CD14-positive monocyte (primary cell): ENCODE measurements at places on chromosomes 1 and 21.

GRCh38 chr1:202649553-202650392 lies 60.5 kb downstream of the SYT2 start:
- no peak for DNase-seq

DNA sequence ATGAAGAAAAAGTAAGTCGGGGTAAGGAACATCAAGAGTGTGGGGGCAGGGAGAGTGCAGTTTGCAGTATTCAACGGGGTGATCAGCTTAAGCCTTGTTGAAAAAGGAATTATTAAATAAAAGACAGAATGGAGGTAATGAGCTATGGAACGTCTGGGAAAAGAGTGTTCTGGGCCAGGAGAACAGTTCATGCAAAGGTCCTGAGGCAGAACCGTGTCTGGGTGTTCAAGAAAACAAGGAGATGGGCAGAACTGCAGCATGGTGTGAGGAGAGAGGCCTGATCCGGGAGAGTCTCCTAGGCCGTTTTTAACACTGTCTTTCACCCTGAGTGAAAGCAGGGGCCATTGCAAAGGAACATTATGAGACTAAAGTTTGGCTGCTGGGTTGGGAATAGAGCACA lies 20.2 kb downstream of the OVGP1 start:
- DNase-seq, result no peak

DNA sequence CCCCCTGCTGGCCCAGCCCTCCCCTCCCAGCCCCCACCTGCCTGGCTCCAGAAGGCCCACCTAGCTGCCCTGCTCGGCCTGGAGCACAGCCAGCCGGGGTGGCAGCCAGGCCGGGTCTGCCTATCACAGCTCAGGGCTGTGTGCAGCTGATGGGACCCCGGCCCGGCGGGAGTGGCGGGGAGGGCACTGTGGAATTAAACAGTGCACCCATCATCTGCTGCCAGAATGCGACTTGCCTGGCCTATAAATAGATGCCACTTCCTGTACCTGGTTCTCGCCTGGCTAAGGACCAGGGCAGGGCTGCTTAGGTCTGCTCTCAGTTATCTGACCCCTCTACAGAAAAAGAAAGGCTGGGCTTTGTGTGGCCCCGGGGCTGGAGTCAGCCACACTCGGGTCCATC lies 98.2 kb upstream of the VAMP3 start:
- DNase-seq, result no peak

DNA sequence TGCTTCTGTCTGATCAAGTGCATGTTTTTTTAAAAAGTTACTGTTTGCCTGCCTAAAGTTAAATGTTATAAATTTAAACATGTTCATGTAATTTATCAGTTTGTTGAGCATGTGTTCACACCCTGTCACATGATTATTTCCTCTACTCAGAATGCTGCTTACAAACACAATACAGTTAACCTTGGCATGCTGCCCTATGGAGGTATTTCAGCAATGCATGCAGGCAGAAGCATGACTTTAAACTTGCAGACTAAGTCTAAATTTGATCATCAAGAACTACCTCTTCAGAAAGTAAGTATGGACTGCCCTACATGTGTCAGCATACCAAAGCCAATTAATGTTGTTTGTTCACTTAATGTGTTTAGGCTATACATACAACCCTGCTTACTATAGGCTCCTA lies 161.6 kb downstream of the LRRC40 start:
- DNase-seq, result no peak

DNA sequence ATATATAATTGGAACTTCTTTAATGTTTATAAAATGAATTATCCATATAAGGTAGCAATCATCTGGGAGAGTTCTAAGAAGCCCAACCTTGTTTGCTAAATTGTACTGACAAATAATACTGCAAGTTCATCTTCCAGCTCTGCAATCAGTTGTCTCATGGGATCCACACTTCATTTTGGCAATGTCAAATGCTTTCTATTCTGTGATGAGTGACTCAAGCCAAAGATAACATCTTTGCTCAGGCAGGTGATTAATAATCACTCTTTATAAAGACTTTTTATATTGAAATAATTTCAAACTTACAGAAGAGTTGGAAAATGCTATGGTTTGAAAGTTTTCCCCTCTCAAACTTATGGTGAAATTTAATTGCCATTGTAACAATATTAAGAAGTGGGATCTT lies 67.2 kb downstream of the SLC44A5 start:
- no peak for DNase-seq

GRCh38 chr21:28822123-28822399 lies 170.6 kb downstream of the LTN1 start:
- DNase-seq, result no peak

DNA sequence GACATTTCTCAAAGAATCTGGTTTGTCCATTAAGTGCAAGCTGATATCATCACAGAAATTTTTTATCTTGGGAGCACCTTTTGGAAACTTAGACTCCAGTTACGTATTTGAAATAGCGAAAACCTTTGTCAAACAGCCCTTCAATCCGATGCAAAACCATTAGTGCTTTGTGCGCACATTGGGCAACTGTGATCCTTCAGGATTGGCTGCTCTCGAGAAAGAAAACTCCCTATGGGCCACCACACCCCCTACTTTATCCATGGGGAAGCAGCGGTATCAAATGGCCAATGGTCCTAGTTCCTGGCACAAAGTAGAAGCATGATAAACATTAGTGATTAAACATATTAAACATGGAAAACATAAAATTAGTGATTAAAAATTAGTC lies 16.0 kb upstream of the CD55 start:
- DNase-seq, result no peak
